Type B pancreatic cell (in vitro differentiated cells): ENCODE measurements at places on chromosomes 6 and 20.

DNA sequence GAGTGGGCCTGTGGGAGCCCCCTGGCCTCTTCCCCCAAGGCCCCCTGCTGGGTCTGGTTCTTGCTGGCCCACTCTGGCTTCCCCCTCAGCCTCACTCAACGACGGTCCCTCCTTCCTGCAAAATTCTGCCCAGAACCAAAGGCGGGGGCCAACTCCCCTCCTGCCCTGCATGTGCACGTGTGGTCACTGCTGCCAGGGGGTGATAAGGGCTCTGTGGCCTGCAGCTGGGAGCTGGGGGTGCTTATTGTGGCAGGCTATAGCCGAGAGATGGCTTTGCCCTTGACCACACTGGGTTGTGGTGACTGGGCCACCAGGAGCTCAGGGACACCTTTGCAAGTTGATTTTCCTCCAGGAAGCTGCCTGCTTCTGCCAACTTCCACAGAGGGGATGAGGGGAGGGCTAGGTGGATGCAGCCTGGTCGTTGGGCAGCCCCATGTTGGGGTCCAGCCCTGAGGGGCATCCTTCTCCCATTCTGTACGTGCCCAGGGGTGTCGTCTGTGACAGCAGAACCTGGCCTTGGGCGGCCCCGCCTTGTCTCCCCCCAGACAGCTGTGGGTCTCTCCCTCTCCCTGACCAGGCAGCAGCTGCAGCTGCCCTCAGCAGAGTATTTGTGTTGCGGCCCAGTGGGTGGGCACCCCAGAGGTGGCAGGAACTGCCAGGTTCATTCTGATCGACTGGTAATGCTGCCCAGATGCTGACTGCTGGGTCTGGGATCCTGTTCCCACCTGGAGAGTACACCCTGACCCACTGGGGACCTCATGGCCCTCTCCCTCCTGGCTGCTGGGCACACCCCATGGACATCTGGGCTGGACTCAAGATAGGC lies 5.6 kb downstream of the TCEA2 start:
- DNase-seq = no peak

DNA sequence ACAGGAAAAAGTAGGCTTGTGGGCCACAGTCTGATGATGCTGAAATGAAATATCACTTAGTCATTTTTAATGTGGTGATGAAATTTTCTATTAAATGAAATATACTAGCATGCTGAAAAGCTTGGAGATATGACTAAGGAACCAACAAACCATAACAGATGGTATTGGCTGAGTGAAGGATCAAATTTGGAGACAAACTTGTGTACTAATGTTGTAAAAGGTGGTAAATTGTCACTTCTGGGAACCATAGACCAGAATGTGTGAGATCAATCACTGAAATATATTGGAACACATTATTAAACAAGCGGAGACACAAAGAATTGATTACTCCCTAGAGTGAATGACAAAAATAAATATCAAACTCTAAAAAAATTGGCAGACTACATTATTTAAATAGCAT lies 232.4 kb downstream of the DOK5 start:
- no peak for DNase-seq

DNA sequence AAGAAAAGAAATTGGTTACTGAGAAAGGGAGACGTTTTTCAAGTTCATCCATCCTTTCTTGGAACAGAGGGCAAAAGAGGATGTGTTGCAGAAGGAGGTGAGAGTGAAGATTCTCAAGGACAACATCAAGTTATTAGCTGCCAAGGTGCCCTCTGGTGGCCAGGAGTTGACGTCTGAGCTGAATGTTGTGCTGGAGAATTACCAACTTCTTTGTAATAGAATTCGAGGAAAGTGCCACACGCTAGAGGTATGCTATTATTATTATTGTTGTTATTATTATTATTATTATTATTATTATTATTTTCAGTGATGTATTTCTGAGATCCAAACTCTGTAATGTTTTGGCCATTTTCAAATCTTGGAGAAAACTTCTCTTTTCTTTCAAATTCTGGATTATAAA lies 197.0 kb downstream of the UTRN start:
- DNase-seq = peak; percentile 74

GRCh38 chr6:168049277-168049676 lies 29.7 kb downstream of the FRMD1 start:
- DNase-seq = no peak

DNA sequence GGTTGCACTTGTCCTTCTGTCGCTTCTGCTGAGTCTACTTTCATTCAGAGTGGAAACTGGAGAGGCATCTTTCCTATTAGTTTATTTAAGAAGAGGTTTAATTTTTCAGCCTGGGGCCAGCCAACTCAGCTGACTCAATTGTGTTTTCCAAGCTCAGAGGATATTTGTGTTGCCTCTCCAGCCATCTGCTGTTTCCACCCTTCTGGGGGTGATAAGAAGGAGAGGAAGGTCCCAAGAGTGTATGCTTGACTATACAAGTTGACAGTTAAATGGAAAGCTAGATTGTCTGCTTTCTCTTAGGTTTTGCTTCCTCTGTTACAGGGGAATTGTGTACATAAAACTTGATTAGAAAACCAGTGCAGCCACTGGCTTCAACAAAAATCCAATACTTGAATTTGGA lies 3.0 kb downstream of the PSMF1 start:
- no peak for DNase-seq
